ENCODE measurements at places on chromosomes 6 and 20. TPM values are rescaled to one million over a fixed set of nuclear protein-coding genes. Genes with fewer than 3 reads are reported as not detected.

DNA sequence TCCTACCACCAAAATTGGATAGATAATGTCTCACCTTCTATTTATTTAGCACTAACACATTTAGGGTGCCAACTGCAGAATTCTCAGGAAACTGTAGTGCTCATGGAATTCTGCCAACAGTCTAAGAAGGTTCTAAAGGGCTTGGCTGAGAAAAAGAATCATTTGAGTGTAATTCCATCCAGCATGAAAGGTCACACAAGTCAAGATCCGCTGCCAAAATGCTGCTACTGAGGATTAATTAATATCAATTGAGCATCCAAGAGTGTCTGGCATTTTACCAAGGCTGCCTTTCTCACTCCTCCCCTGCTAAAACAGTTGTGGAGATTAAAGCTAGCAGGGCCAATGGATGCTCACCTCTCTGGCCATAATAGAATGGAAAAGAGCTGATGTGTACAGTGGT, 112.7 kb downstream of the FHL5 start:
- no peak for DNase-seq

DNA sequence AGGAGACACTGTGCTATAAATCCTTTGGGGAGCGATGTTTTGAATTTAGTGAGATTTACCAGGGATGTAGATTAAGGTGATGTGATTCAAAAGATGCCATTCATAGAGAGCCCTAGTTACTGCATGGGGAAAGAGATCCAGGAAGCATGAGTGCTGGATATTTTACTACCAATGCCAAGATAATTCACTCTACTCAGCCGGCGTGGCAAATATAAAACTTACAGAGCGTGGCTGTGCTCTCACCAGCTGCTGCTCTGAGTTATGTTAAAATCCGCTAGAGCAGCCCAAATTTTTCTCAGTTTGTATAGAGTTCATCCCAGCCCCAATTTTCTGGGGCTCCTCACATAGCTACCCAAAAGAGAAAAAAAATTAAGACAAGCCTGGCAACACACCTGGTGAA, 48.6 kb downstream of the BFSP1 start:
- no peak for DNase-seq

GRCh38 chr6:149403534-149403933, 3.5 kb downstream of the SUMO4 start:
- no peak for DNase-seq

DNA sequence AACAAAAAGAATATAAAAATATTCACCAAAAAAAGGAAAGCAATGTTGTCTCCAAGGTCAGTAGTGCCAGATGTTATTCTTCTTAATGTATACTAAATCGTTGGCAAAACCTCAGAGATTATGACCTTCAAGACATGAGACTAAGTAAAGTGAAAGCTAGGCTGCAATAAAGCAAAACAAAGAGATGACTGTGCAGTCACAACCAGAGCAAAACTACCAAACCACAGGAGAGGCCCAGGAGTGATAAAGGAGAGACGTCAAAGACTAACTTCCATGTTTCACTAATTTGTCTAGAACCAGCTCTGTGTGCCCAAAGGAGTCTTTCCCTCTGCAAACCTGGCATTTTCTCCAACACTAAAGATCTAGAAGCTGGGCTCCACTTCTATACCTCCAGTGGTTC, 155.9 kb upstream of the POU3F2 start:
- no peak for DNase-seq

GRCh38 chr6:54428431-54428830, 120.2 kb downstream of the TINAG start:
- no peak for DNase-seq

GRCh38 chr6:102039441-102039840, 645.9 kb downstream of the GRIK2 start:
- DNase-seq: no peak

- DNase-seq: no peak
These were observed 76.3 kb downstream of the FARS2 start for GRCh38 chr6:5337573-5337972.

GRCh38 chr6:106064142-106064541, 22.0 kb upstream of the PRDM1 start:
- no peak for DNase-seq

DNA sequence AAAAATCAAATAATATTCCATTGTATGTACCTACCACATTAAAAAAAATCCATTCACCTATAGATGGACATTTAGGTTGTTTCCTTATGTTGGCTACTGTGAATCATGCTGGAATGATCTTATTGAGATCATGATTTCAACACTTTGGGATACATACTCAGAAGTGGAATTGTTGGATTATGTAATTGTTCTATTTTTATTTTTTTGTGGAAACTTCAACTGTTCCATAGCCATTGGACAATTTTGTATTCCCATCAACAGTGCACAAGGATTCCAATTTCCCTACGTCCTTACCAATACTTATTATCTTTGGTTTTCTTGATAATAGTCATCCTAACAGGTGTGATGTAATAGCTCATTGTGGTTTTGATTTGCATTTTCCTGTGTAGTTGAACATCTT, 834.0 kb downstream of the MAFB start:
- DNase-seq: peak; percentile 6

DNA sequence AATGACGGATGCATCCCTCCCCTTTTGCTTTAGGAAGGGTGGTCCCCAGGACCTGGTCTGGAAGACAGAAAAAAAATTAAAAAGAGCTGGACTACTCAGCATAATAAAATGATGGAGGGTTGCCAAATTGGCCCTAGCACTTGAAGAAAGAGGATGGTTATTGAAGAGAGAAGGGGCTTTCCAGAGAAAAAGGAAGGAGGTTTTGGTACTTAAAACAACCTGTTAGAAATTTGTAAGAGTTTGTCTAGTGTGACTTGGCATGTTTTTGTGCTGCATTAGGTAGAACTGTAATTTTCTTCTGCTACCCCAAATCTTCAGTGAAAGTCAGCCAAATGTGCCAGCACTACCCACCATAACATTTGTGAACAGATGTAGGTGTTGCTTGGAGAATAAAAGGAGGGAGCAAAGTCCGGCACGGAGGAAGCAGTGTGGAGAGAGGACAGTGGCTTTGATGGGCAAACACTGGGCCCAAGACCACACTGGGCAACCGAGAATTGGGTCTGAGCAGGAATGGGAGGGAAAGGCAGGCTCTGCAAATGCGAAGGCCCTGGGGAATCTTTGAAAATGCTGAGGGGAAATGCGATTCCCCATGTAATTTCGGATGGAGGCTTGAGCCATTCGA, 160.9 kb downstream of the QRSL1 start:
- no peak for DNase-seq

Gene NKX2-2
- total RNA-seq: not detected

Gene COL11A2
- 70.6 TPM for total RNA-seq

Gene E2F1
- total RNA-seq: 21.2 TPM

Gene DCDC2
- 0.06 TPM for total RNA-seq

Gene ENPP1
- 3.1 TPM for total RNA-seq

All from cardiac muscle cell (in vitro differentiated cells and primary cell).